ENCODE measurements at places on chromosomes 1 and 21.

DNA sequence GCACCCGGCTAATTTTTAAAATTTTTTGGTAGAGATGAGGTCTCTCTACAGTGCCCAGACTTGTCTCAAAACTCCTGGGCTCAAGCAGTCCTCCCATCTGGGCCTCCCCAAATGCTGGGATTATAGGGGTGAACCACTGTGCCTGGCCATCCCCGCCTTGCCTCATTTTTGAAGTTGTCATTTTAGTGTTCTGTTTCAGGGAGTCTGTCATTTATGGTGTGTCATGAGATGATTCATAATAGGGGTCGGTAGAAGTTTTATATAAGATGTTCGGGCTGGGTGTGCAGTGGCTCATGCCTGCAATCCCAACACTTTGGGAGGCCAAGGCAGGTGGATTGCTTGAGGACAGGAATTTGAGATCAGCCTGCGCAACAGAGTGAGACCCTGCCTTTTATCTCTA lies 8.5 kb downstream of the PRCC start:
- DNase-seq, result no peak

GRCh38 chr1:84488107-84488506 lies 9.0 kb downstream of the RPF1 start:
- DNase-seq, result no peak

DNA sequence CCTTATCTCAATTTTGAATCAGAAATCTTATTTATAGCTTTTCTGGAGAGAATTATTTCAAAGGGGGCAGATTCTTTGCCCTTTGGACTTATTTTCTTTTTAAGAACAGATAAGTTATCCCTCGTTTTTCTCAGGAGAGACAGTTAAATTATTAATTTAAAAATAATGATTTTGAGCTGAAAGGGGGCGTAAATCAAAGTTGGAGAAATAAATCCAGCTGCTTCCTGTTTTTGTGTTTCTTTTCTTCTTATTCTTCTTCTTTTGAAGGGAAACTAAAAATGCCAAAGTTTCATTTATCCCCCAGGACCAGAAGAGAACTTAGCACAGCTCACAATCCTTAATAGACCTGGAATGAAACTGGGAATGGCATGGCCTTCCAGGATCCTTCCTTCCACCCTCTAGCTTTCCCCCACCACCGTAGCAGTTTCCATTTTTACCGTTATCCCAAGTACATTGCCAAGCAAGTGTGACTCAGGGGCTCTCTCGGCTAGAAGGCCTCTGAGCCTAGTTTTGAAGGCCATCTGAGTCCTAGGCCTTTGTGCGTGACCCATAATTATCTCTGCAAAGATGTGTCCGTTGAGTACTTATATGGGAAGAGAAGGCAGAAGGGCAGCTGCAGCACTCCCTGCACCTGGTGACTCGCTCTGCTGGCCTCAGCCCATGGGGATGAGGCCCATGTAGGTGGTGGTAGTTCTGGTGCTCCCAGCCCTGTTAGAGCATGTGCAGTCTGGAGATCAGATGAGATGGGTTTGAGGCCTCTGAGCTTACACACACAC lies 181.7 kb downstream of the ROR1 start:
- DNase-seq, result no peak

DNA sequence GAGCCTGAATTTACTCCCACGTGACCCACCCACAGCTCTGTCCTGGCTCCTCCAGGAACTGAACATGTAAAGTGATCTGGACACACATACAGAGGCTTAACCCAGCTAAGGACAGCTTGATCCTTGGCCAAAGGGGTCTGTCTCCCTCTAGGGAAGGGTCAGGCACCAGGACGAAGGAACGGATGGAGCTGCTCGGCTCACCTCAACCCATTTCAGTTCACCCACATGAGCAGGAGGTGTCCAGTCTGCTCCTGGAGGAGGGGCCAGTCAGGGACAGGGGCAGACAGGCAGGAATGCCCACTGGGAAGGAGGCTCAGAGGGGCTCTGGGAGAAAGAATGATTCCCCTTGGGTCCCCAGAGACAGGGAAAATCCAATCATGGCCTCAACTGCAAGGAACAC lies 567.2 kb downstream of the PTPRU start:
- DNase-seq, result no peak

GRCh38 chr1:172322219-172323061 lies 98.0 kb upstream of the C1orf105 start:
- no peak for DNase-seq

DNA sequence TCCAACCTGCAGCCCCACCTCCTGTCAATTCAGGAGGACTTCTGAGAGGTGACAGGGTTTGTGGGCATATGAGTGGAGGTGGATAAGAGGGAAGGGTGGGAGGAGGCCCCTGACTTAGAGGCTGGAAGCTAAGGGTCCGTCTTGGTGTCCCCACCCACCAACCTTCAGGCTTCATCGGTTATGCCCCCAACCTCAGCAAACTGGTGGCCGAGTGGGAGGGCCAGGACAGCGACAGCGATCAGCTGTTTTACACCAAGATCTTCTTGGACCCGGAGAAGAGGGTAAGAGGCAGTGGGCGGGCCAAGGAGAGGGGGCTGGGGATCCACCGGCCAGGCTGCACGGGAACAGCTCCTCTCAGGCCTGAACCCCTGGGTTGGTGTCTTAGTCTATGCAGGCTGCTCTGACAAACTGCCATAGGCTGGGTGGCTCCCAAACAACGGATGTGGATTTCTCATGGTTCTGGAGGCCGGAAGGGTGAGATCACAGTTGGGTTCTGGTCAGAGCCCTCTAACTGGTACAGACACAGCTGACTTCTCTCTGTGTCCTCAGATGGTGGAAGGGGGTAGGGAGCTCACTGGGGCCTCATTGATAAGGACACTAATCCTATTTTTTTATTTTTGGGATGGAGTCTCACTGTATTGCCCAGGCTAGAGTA lies 18.1 kb downstream of the PLOD1 start:
- no peak for DNase-seq

DNA sequence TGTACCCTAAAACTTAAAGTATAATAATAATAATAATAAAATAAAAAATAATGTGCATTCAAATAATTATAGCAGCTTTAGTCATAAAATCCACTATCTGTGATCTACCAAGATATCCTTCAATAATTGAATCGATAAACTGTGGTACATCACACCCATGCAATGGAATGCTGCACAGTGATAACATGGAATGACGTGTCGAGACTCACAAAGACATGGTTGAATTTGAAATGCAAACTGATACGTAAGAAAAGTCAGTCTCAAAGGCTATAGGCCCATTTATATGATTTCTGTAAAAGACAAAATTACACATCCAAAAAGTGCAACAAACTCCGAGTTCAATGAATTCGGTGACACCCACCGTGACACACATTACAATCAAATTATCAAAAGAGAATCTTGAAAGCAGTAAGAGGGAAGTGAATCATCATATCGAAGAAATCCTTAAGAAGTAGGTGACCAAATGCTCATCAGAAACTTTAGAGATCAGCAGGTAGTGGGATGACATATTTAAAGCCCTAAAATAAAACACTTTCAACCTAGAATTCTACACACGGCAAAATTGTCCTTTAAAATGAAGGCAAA lies 5.2 kb upstream of the SPRR2E start:
- no peak for DNase-seq

GRCh38 chr1:111201275-111202090 lies 1.0 kb upstream of the DENND2D start:
- no peak for DNase-seq

GRCh38 chr1:85049735-85050166 lies 1.5 kb upstream of the MCOLN3 start:
- DNase-seq, result no peak

GRCh38 chr1:42046761-42047507 lies 106.3 kb upstream of the GUCA2B start:
- DNase-seq, result no peak

DNA sequence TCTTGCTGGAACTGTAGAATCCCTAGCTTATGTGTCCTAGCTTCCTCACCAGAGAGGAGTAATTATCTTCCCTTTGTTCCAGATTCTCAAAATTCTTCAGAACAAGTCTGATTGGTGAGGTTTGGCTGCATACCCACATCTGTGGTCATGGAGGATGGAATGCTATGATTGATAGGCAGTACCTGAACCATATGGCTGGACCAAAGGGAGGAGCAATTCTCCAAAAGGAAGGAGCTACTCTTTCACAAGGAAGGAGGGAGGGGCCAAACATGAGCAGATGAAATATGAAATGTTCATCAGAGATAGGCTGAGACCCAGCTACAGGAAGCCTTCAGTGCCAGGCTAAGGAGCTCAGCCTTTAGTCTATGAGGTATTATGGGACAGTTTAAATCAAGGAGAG lies 5.0 kb upstream of the RNF19B start:
- no peak for DNase-seq

DNA sequence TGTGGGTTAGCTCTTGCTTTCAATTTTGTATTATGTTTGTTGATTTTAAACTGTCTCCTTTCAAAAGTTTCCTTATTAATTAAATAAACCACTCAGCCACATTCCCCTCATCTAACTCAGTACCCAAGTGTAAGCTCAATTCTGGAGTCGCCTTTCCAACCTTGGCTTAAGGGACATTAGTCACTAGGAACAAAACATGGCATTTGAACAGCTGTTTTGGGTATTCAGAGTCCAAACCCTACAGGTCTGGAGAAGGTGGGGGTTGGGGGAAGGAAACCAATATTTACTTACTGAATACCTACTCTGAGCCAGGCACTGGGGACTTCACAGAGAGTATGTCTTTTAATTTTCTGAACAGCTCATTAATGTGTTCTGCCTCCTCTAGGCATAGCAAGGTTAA lies 117.2 kb upstream of the JUN start:
- no peak for DNase-seq

- no peak for DNase-seq
These were observed 20.5 kb upstream of the KCNE2 start for GRCh38 chr21:34343347-34343746.

GRCh38 chr21:16841975-16842695 lies 670.7 kb upstream of the CXADR start:
- DNase-seq, result no peak

DNA sequence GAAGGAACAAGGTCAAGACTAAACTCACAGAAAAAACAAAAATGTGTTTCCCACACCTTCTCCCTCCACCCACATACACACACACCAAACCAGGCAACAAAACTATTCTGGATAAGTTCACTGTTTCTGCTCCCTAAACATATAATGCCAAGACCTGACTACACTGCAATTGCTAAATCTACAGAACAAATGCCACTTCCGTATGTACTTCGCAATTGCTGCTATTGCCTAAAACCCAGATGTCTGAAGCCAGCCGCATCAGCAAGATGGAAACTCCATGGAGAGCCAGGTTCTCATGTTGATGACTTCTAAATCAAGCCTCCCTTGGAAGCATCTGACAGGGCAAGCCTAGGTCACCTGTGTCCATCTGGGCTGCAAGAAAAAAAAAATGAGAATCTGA lies 8.3 kb upstream of the AIM2 start:
- DNase-seq, result no peak

- no peak for DNase-seq
These were observed 3.8 kb upstream of the NFYC start for GRCh38 chr1:40687661-40688060.

Measured in esophagus squamous epithelium (tissue), 5 donors.